ENCODE measurements at places on chromosomes 12 and 14.

GRCh38 chr14:102120888-102121287, 18.8 kb upstream of the WDR20 start:
- DNase-seq = no peak

DNA sequence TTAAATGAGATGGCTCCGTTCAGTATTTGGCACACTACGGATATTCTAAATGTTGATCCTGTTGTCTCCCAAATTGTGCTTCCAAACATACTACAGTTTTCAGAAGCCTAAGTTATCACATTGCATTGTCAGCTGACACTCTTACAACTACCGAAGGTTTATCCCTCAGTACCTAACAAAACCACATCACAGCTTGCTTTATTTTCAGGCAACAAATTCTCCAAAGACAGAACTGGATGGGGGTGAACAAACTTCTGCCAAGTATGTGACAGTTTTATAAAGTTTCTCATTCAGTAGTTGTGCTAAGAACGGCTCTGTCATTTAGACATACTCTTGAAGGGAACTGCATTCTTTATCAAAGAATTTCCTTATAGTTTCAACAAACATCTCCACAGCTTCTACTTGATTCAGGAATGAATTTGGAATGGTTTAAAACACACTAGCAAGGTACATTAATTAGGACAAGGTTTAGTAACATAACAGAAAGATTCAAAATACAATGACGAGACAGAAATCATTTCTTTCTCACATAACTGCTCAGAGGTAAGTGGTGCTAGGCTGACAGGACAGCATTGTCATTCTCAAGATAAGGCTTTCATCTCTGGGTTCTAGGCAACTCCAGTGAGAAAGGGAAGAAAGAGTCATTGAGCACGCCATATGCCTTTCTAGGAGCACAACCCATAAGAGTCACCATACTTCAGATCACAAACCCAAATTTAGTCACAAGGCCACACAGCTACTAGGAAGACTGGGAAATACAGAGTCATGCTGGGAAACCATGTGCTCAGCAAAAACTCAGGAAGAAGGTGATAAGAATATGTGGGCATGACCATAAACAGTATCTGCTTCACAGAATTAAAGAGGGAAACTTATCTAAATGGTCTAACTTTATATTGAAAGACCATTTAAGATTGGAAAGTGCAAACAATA, 100.7 kb downstream of the DUSP6 start:
- DNase-seq = no peak

DNA sequence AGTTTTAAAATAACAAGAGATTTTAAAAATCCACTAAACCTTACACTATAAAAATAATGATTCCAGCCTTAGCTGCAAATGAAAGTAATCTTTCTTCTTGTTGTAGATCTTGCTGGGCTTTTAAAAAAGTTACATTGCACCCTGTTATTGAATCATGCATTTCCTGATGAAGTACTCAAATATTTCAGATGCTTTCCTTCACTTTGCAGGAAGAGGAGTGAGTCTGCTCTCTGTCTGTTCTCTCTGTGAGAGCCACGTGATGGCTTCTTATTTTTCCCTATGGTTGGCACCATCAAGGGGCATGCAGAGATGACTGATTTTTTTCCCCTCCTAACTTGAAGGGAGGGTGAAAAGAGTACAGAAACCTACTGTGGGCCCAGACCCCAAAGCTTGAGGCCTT, 262.7 kb downstream of the ATP23 start:
- DNase-seq = no peak

DNA sequence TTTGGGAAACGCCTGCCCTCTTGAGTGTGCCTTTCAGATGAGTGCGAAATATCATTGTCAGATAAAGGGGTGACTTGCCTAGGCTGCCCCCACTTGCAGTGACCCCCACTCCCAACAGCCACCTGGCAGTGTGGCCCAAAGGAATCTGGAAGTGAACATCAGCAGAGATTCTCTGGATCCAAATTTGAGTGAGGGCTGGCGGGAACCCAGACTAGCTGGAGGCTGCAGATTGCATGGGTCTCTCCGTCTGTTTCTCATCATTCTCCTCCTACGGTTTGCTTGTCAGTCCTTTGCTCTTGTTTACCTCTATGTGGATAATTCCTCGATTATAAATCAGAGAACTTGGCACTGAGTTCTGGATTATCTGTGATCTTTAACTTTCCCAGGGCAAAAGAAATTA, 280.8 kb downstream of the ZFP36L1 start:
- no peak for DNase-seq

- DNase-seq = no peak
These were observed 17.7 kb upstream of the PGF start for GRCh38 chr14:74973003-74973653.

GRCh38 chr14:32265584-32265983, 62.5 kb upstream of the RNU6-8 start:
- DNase-seq = no peak

DNA sequence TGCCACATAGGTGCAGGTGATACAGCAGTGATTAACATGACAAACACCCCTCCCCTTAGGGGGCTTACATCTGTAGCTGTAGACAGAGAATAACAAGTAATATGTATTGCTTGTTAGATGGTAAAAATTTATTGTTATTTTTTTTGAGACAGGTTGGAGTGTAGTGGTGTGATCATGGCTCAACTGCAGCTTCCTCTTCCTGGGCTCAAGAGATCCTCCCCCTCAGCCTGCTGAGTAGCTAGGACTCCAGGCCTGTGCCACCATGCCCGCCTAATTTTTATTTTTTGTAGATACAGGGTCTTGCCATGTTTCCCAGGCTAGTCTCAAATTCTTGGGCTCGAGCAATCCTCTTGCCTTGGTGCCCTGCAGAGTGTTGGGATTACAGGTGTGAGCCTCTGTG, 19.8 kb downstream of the DIP2B start:
- DNase-seq = no peak

DNA sequence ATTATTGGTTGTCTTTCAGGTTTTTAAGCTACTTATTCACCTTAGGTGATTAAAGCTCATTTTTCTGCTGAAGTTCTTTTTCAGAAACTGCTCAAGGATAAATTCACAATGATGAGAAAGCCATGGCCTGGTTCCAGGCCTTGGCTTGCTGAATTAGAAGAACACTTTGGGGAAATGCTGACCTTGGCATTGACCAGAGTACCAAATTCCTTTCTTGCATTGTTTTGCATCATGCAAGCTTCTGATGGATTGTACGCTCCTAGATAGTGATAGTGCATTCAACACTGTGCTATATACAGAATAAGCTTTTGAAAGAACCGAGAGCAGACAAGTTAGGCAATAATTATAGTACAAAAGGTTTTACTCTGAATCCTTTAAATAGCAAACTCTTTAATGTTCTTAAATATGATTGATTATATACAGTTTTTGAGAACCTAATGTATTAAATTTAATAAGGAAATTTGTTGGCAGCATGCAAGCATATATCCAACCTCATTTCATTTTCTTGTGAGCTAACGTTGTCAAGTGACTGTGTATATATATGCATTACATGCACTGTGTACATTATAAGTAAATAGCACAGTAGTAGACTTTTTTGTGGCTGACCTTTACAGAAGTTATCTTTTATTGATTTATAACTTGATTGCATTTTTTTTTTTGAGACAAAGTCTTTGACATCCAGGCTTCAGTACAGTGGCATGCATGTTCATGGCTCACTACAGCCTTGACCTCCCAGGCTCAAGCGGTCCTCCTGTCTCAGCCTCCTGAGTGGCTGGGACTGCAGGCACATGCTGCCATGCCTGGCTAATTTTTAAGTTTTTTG, 99.2 kb downstream of the DIP2B start:
- DNase-seq = no peak

DNA sequence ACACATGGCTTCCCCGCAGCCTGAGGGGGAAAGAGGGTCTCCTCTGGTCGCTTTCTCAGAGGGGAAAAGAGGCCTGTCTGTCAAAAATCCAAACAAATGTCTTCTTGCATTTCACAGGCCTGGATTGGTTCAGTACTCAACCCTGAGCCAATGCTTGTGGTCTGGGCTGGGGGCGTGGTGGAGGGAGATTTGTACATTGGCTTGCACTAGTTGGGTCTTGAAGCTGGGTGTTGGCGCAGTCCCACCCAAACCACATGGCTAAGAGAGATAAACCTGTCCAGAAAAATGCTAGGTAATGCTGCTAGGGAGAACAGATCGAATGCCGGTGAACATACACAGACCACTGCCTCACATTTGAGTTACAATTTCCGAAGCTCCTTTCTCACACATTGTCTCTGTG, 461.6 kb downstream of the MED13L start:
- no peak for DNase-seq
